ENCODE measurements at places on chromosomes 11 and 22.

DNA sequence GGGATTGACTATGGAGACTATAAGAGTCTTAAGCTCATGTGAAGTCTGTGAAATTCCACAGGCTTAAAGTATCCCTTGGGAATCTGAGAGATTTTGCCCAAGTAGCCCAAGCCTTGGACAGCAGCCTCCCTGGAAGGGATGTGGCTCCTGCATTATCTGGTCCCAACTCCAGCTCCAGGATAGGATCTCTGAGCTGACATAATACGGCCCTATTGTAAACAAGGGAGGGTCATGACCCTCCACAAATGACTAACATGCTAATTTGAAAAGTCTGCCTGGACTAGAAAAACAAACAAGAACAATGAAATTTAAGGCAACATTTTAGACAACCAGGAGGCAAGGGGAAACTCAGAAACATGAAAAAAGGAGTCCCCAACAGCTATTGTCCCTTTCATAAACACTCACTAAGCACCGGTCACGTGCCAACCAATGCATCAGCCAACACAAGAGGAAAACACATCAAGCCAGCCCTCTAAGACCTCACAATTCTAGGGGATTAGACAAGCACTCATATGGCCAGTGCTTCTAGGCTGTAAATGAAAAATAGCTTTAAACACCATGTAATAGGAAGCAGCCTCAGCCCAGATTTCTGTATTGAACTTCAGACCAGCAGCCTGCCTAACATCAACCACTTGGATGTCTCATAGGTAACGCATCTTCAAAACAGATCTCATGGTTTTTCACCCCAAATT lies 101.2 kb upstream of the TIMP3 start:
- DNase-seq = no peak

DNA sequence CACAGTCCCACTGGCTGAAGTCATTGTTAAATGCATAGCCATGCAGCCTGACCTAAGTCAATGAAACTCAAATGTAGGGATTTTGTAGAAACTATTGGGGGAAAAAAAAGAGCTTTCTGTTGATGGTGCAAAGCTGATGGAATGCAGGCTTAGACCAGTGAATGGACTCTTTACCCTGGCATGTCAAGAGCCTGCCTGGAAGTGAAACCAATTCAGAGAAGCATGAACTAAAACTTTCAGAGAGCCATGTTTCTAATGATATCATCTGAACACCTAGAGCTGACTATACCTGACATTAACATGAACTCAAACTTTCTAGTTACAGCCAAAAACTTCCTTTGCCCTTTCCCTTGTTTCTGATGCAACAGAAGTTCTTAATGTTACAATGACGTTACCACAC lies 89.0 kb downstream of the APIP start:
- no peak for DNase-seq

DNA sequence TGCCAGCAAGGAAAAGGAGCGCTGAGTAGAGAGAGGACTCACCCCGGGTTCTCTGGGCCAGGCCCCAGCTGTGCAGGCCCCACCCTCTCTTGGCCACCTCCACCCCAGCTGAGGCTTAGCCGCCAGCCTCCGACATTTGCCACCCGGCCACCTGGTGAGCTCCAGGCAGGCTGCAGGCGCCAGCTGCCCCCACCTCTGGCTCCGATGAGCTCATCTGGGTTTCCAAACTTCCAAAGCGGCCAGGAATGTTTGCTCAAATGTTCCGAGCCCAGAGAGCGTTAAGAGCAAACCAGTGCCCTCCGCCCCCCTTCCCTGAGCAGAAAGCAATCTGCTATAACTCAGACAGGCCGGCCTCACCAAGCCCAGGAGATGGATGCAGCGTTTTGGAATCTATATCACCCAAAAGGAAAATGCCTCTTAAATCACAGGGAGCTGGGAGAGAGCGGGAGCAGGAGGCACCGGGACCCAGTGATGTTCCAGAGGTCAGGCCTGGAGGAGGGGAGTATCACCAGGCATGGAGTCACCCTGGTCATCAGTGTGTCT lies 9.1 kb upstream of the MN1 start:
- no peak for DNase-seq

- DNase-seq = no peak
Observed at GRCh38 chr22:39613549-39613921, 43.0 kb downstream of the CACNA1I start.

GRCh38 chr11:118224511-118225188 lies at the start of gene JAML:
Gene JAML, minus strand, starts transcription at chr11:118225011. Its CDS starts 10,145 bp downstream, at chr11:118214866.
- DNase-seq = no peak

DNA sequence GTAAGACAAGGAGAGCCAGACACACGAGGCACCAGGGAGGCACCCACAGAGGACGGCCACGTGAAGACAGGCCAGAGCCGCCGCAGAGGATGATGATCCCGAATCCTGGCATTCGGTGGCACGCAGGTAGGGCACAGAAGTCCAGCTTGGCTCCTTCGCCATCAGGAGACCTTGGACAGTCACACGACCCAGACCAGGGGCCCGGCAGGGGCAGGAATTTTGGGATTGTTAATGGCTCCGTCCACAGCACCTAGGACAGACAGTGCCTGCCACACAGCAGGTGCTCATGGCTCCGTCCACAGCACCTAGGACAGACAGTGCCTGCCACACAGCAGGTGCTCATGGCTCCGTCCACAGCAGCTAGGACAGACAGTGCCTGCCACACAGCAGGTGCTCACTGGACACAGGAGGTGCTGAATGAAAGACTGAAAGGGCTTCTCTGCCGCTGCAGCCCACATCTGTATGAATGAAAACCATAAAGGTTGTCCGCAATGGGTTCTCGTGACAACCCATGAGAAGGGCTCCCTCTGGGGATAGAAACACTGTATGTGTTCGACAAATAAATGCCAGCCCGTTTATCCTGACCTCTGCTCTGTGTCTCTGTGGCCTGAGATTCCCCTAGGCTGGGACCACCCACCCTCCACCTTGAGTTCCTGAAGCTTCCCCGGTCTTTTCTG lies 341.6 kb downstream of the CTTN start:
- no peak for DNase-seq

DNA sequence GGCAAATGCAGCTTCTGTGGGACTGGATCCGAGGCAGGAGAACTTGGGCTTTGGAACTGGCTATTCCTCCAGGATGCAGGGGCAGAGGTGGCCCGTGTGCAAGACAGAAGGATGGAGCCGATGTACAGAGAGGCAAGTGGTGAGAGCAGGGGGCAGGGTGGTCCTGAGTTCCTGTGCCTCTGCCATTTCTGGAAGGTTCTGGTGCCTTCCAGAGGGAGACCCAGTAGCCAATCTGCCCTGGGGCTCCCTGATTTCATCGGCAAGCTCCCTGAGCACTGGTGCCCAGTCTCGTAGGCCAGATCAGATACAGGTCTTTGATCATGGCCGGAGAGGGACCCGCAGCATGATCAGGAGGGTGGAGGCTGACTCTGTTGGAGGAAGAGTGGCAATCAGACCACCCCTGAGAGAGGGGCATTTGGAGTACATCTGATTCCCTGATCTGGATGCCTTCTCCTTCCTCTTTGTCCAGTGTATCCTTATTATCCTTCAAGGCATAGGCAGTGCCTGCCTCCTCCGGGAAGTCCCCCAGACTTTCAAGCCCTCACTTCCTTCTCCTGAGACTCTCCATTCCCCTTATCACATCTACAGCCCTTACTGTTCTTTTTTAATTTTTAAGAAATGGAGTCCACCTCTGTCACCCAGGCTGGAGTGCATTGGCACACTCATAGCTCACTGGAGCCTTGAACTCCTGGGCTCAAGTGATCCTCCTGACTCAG lies 9.7 kb downstream of the MRGPRD start:
- no peak for DNase-seq

DNA sequence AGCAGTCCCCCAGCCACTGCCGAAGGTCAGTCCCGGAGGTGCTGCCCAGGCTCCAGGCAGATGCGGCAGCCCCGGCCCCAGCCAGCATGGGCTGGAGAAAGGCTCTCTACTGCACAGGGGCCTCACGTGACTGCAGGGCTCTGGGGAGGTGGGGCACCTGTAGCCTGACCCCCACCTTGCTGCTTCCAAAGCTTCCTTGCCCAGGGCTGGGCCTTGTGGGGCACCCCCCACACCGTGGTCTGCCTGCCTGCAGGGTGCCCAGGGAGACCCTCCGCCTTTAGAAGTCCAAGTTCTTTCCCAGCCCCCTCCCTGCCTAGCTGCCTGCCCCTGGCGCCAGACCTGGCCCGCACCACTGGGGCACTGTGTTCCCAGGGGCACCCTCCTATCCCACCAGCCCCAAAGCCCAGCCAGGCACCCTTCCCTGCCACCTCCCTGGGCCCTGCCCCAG lies 28.4 kb upstream of the TXNRD2 start:
- DNase-seq = no peak

DNA sequence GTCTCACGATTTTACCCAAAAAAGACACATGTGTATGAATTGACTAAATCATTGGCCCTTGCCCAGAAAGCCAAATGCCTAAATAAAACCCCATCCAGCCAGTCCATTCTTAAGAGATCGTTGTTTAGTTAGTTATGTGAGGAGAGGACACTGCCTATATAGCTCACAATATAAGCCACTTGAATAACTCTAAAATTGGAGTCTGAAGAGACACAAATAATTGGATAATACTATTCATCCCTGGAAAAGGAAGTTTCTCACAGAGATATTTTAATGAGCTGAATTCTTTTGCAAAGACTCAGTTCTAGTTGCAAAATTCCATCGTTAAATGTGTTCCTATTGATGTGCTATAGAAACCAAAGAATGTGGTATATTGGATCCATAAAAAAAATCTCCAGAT lies 176.7 kb downstream of the SOX6 start:
- no peak for DNase-seq

- DNase-seq = no peak
Observed at GRCh38 chr11:11600288-11600687, 21.5 kb downstream of the GALNT18 start.

DNA sequence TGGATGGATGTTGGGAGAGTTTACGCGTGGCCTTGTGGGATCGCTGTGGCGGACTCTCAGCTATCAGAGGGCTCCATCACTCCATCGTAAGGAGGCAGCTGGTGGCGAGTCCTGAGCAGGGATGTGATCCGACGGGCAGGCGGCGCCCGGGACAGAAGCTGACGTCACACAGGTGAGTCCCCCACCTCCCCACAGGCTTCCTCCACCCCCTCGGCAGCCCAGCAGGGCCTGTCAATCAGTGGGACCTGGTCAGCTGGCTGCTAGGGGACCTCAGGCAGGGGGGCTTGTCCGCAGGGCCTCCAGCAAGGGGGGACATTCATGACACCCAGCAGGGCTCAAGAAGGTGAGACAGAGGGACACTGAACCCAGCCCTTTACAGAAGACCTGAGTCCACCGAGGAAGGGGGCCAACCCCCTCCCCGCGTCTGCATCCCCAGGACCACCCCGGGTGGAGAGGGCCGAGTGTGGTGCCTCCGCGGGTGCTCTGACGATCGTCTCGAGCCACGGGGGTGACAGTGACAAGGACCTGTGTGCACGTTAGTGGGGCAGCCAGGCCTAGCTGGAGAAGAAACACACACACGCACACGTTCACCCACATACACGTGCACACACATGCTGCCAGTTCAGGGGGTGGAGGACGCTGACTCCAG lies 7.1 kb downstream of the HRAS start:
- DNase-seq = no peak

DNA sequence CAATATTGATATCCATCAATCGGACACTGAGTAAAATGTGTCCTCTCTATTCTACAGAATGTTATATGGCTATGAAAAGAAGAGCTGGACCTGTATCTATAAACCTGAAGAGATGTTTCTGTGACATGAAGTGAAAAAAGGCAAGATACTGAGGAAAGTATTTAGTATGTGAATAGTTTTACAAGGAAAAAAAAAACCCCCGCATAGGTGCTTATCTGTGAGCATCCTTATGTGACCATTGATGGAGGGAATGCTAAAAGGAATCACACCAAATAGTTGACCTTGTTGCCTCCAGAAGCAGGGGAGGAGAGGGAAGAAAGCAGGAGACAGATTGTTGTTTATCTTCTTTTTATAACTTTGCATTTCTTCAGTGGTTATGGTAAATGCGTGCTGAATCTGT lies 661 bp upstream of the PRG2 start:
- no peak for DNase-seq

DNA sequence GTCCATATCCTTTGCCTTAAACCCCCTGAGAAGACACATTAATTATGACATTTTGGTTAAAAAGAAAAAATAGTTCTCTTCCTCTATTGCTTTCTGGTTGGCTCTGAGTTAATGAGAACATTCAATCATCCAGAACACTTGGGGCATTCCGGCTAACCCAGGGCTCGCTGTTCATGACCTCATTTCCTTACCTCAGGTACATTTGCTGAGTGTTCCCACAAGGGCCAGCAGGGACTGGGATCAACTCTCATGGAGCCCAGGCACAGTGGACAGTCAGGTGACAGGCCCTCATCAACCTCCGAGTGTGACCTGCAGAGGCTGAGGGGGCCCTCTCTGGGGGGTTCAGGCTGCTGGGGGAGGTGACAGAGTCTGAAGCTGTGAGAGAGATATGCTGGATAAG lies 98.9 kb downstream of the MYO18B start:
- no peak for DNase-seq

DNA sequence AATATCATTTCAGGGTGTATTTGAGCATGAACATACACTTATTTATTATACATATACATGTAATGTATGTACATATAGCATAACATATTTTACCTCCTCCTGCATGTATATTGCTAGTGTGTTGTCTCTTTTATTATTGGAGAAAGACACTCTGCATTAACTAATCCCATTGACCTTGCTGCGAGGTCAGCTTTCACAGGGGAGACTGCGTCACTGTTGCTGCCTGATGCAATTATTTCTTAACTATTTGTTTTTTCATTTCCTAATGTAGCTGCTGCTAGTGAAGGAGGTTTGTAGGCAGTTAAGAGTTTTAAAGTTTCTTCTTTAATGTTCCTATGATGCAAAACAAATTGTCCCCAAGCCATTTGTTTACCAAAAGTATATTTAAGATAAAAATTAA lies 185.4 kb upstream of the CNTN5 start:
- no peak for DNase-seq

All from hippocampal formation (tissue), 2 donors.